MG63 (cell line): ENCODE measurements at places on chromosomes 1 and 21. TPM values are rescaled to one million over a fixed set of nuclear protein-coding genes. Genes with fewer than 3 reads are reported as not detected.

Gene RNPEP
- total RNA-seq = 112 and 135 TPM in 2 replicates

GRCh38 chr21:39924577-39925308 lies 57.5 kb downstream of the PCP4 start:
- DNase-seq = no peak

DNA sequence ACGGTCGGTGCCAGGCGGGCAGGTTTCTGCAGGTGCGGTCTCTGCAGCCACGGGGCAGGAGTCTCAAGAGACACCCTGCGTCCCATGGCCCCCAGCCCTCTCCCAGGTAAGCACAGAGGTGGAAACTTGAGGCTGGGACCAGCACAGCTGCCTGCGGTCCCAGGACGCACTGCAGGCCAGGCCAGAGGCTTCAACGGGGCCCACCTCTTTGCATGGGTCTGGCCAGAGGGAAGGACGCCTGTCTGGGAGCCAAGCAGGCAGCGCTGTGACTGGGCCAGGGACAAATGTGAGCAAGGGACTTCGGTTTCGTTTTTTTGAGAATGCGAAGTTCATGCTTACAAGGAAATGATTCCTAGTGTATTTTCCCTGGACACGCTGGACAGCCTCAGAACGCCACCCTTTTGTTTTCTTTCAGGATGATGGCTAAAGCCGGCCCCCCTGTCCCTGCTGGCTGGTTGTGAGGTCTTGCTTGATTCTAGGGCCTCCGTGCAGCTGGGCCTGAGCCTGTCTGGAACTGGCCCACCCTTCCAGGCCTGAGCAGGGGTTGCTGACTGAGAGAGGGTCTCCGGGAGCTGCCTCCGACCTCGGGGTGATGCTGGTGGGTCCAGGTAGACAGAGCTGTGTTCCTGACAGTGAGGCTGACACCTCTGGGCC lies 38.3 kb downstream of the MORN1 start:
- DNase-seq = no peak

Gene WNT3A
- 0.52 TPM in 1 of 2 replicates, not detected in the other for total RNA-seq

DNA sequence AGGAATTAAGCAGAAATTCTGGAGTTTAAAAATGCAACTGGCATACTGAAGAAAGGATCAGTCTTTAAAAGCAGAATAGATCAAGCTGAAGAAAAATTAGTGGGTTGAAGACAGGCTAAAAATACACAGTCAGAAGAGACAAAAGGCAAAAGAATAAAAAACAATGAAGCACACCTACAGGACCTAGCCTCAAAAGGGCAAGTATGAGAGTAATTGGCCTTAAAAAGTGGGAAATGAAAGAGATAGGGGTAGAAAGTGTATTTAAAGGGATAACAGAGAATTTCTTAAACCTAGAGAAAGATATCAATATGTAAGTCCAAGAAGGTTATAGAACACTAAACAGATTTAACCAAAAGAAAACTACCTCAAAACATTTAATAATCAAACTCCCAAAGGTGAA lies 152.4 kb downstream of the GPATCH2 start:
- no peak for DNase-seq
